ENCODE measurements at places on chromosomes 4 and X.

GRCh38 chrX:103329991-103330390, at the start of gene TCEAL7:
TCEAL7 (plus strand) TSS chrX:103330239; CDS start chrX:103331404, 1,165 bp downstream.
- no peak for DNase-seq

GRCh38 chr4:186554914-186555827, at the start of gene MTNR1A:
MTNR1A (minus strand) TSS chr4:186555567; CDS start chr4:186555365, 202 bp downstream.
- no peak for DNase-seq

GRCh38 chr4:57430726-57431125, 320.5 kb upstream of the IGFBP7 start:
- no peak for DNase-seq

DNA sequence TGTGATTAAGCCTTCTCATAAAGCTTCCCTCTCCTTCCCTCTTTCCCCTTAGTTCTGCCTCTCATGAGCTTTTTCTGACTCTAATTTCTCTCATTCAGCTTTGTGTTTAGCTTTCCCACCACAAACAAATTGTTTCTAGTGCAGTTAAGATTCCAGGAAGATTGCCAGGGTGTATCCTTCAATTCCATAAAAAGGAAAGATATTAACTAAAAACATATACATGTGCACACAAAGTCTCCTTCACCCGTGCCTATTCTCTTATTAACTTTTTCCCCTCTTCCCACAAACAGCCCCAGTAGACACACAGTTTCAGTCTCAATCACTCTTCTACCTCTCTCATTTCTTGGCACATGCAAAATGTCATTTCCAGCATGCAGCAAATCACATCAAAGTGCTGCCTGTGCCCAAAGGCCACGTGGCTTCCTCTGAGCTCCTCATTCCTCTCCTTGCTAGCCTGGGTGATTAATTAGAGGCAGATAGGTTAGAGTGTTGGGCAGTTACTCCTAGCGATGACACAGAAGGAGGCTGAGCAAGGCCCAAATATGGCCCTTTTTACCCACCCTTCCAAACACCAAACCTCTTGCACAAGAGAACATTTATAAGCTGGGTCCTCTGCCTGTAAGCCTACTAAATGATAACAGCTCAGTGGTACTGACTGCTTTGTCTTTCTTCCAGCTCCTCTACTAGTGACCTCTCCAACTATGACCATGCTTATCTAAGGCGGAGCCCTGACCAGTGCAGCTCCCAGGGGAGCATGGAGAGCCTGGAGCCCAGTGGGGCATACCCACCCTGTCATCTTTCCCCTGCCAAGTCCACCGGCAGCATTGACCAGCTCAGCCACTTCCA, 159.6 kb downstream of the SOWAHB start:
- DNase-seq, result no peak

- DNase-seq, result peak; percentile 61
Observed at GRCh38 chrX:124217304-124218251, 114.9 kb upstream of the TEX13D start.

DNA sequence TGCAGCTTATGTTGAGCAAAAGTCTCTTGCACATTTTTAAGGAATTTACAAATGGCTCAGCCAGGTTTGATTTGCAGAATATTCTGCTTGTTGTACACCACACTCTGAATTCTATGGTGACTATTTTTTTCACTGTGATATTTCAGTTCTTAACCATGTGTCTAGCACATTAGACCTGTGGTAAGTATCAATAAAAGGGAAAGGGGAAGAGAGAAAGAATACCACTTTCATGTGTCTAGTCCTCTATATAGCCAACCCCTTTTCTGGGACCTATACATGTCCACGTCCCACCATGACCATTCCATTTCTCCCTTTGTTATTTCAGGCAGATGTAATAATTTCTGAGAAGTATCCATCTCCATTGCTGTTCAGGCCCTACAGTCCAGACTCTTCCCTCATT, 121.3 kb upstream of the PNPLA4 start:
- no peak for DNase-seq

- no peak for DNase-seq
Observed at GRCh38 chr4:18050448-18050847, 28.9 kb upstream of the LCORL start.

DNA sequence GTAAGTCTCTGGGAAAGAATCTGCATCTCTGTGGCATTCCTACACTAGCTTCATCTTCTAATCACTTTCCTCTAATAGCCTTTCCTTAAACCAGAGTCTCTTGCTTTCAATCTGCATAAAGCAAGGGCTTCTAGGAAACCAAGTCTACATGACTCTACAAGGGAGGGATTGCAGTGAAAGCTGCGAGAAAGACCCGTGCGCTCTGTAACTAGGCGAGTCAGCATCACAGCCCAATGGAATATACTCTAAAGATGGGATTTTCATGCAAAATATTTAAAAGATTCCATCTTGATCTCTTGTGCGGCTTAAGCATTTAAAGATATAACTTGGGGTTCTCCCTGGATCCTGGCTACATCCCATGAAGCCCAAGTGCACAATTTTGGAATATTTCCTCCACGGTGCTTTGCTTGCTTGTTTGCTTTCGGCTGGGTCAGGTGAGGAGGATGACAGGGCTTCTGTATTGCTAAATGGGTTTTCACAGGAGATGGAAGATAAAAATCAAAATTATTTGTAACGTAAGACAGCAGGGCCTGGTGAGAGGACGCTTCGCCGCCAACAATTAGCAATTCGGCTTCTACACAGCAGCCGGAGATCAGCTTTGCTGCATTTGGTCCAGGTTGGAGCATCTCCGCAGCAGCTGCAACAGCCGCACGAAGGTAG, 687 bp upstream of the GRIA2 start:
- no peak for DNase-seq

GRCh38 chr4:67040315-67040714, 505.0 kb downstream of the CENPC start:
- no peak for DNase-seq

DNA sequence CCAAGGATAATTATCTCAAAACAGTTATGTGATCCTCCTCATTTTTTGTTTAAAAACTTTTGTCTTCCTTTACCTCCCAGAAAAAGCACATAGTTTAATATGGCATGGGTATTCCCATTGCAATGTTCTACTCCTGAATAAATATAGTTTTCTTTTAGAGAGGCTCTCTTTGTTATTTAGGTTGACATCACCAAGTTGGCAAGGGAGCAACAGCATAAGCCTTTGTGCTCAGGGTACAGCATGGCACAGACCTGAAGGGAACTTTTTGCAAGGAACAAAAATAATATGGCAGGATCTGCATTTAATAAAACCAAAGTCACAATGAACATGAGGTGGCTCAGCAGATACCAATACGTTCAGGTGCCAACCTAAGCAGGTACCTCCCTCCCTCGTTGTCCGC, 47.1 kb upstream of the NPY2R start:
- DNase-seq, result no peak

- no peak for DNase-seq
Observed at GRCh38 chrX:73577361-73577760, 14.4 kb downstream of the CHIC1 start.

GRCh38 chrX:116285501-116285900, 115.0 kb downstream of the AGTR2 start:
- DNase-seq, result no peak

Measured in stimulated activated CD4-positive, alpha-beta T cell treated with anti-CD3 and anti-CD28 coated beads, Interleukin-2, amount 100 ng/mL, for 24 hours (primary cell).